ENCODE measurements at places on chromosomes 5 and 9.

DNA sequence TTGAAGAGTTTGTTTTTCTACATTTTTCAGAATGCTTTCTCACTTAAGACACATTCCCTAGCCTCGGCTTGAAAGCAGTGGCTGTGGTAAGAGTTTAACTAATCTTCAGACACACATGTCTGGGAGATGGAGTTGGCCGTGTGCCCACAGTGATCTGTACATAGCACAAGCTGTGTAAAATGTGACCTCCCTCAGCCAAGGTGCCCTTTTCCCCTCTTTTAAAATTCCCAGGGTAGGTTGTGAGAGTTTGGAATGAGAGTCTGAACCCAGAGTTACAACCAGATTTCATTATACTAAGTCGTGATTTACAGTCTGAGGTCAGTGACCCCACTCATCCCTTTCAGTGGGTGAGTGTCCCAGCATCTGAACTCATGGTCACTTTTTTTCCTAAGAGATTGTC lies 230.4 kb downstream of the DOCK8 start:
- DNase-seq, result no peak

- no peak for DNase-seq
Measured at GRCh38 chr5:26872337-26872736, 166.0 kb downstream of the CDH9 start.

- DNase-seq, result peak; percentile 90
Measured at GRCh38 chr5:15209053-15209762, 290.8 kb upstream of the FBXL7 start.

DNA sequence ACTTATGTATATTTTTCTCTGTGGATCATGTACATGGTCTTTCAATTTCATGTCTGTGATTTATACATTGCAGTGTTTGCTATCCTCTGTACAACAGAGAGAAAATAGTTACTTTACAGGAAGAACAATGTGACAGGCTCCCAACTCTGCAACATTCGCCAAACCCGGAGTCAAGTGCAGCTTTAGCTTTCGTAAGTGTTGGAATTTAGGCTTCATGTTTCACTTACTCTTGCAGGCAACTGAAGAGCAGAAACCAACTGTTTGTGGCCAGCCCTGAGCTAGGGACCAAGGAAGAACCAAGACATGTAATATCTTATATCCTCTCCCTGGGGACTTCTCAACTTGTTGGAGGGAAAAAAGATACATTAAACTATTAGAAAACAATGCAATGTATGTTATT lies 147.9 kb downstream of the C5orf15 start:
- peak; percentile 36 for DNase-seq

DNA sequence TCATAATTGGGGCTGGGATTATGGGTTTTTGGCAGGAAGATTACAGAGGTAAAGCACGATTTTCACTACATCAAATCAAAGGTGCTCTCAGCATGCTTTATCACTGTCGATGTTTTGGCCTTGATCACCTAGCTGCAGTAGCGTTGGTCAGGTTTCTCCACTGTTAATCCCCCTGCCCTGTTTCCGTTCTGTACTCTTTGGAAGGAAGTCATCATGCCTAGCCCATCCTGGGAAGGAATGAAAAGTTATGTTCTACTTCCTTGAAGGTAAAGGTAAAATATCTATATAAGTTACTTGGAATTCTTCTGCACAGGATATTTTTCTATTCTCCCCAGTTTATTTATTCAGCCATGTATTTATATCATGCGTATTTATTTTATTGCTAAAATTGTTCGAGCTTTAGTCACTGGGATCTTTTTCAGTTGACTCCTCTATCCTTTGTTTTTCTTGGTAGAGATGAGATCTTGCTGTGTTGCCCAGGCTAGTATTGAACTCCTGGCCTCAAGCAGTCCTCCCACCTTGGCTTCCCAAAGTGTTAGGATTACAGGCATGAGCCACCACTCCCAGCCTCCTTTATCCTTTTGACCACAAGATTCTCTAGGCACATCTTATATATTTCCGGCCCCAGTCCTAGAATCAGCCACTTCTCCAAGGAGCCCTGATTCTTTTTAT lies 25.3 kb downstream of the FAF2 start:
- no peak for DNase-seq

DNA sequence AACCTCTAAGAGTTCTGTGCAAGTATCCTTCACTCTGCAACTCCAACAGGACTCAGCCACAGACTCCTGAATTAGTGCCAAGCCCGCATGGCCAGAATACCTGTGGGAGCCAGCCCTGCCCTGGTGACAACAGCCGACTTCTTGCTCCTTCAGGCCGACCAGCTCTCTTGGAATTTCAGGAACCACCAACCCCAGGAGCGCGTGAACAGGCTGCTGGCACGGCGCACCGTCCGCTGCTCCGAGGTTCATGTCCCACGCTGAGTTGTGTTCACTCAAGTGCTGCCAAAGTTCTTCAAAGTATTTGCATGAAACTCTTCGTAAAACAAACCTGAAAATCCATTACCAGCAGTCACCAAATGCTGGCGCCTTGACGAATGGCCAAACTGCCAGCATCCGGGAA lies 232.8 kb downstream of the NR2F1-AS1 start:
- no peak for DNase-seq

DNA sequence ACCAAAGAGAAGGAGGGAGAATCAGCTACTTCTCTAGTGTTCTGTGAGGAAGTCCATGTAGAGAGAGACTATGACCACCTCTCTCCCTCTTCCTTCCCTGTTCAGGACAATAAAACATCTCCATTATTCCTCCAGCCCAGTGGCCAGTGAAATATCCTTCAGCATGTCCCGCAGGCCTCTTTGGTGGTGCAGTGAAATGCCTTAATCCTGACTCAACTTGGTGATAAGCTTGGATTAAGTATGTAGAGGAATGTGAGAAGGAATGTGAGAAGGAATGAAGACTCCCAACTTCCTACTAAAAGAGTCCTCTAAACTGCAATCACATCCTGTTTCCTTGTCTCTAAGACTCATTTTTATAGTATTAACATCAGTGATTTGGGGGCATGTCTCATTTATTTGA lies 167.3 kb downstream of the TRPM3 start:
- DNase-seq, result no peak

- no peak for DNase-seq
Measured at GRCh38 chr9:134629061-134629585, 12.5 kb upstream of the COL5A1 start.

DNA sequence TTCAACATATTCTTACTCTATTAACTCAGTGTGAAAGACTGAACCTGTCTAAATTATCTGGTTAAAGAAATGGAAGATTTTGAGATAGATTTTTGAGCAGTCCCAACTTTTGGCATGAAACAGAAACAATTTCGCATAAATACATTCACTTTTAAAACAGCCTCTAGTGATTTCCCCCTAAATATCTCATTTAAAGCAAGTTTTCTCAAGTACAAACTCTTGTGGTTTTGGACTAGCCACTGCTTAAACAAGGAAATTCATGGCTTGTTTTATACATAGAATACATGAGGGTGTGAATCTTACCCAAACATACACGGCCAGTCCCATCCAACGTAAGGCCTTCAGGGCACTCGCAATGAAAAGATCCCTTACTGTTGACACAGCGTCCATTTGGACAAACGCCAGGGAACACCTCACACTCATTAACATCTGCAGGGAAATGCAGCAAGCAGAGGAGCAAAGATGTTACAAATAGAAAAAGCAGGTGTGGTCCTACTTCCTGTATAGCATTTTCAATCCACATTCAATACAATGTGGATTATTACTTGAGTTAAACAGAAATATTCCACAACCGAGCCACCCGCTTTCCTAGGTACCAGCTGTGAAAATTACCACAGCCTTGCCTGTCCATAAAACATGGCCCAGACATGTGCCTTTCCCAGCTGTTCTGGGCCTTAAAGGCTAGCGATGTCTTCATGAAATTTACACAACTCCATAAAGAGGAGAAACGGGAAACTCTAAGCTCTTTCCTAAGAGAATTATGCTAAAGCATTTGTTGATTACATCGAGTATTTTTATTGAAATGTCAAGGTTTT lies 188.8 kb downstream of the FBN2 start:
- no peak for DNase-seq

GRCh38 chr5:26024774-26025173 lies 1013.6 kb downstream of the CDH9 start:
- no peak for DNase-seq

DNA sequence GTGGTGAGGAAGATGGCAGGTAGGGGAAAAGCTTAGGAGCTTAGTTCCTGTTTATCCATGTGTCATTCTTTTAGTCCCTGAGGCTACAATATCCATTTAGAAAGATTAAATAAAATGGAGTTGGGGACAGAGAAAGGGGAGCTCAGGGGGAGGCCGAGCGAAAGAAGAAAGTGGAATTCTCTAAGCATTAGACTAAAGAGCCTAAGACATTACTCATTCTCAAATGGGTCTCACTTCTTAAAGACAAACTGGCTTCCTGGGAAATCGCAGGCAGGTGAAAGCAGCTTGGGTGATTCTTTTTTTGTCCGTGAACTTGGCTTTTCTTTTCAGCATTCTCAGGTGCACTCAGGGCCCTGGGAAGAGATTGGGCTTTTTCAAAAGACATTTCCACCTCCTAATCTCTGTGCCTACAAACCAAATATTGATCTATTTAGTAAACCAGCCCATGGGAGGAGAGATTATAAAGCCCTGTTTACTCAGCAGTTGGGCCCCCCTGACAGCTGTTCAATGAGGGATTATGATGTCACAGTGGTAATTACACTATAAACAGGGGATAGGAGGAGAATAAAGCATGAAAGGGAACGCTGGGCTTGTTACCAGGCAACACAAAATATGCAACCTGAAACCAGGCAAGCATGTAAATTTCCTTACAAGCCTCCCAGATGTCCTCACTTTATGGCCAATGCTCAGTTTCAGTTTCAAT lies 584.0 kb downstream of the ACTL7B start:
- peak; percentile 98 for DNase-seq

DNA sequence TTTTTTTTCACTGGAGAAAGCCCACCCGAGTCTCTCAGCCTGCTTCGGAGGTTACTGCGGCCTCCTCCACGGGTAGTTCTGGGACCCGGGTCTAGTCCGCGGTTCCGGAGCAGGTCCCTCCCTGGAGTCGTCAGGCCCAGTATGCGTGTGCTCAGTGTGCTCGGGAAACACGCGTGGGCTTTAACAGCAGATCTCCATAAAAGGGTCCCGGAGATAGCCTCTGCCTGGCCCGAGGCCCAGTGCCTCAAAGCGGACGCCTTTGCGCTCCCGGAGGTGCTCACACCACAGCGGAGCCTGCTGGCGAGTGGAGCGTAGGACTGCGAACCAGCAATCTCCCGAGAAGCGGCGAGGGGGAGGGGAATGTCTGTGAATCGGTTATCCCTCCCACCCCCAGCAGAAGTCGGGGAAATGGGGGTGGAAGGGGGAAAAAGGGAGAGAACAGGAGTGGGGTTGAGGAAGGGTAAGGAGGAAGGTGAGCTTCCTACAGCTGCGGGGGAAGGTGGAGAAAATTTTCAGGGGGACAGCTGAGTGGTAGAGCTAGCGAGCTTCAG lies 28.7 kb downstream of the CDKN2A start:
- DNase-seq, result no peak

- DNase-seq, result no peak
Measured at GRCh38 chr5:143552680-143553079, 149.2 kb upstream of the NR3C1 start.

DNA sequence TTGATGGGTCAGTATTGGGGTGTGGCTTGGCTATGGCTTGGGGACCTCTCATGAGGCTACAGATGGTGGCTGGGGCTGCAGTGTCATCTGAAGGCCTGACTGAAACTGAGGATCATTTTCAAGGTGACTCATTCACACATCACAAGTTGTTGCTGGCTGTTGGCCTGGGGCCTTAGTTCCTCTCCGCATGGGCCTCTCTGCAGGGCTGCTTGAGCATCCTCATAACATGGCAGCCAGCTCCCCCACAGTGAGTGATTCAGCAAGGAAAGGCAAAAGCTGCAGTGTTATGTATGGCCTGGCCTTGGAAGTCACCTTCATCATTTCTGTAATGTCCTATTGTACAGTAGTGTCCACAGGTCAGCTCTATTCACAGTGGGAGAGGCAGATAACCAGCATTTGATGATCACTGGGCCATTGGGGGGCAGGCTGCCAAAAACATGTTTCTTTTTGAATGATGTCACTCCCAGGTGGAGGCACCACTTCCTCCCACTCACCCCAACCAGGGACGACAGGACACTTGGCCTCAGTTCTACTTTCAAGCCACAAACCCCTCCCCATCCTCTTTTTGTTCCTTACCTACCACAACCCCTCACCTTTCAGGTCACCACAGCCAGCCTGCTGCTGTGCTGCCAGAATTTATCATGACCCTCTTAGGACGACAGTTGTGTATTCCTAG lies 14.4 kb downstream of the FGD3 start:
- DNase-seq, result no peak

GRCh38 chr5:72955143-72955767 lies 586 bp upstream of the FCHO2 start:
- DNase-seq, result no peak

DNA sequence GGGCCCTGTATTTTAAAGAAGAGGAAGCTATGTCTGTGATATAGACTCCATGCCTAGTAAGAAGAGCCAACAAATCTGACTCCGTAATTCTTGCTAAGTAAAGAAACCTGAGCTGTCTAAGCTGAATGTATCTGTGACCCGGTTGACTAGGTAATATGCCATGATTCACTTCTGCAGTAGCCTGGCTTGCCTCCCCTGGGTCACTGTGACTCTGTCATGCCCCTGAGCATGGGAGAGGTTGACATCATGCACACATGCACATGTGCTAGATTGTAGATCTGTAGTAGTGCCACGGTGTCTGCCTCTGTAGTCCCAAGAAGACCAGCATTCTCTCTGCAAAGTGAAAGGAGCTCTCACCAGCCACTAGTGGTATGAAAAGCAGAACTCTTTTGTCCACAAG lies 9.1 kb downstream of the SLC22A5 start:
- DNase-seq, result no peak

- DNase-seq, result no peak
Measured at GRCh38 chr5:1431896-1432295, 13.3 kb downstream of the SLC6A3 start.

DNA sequence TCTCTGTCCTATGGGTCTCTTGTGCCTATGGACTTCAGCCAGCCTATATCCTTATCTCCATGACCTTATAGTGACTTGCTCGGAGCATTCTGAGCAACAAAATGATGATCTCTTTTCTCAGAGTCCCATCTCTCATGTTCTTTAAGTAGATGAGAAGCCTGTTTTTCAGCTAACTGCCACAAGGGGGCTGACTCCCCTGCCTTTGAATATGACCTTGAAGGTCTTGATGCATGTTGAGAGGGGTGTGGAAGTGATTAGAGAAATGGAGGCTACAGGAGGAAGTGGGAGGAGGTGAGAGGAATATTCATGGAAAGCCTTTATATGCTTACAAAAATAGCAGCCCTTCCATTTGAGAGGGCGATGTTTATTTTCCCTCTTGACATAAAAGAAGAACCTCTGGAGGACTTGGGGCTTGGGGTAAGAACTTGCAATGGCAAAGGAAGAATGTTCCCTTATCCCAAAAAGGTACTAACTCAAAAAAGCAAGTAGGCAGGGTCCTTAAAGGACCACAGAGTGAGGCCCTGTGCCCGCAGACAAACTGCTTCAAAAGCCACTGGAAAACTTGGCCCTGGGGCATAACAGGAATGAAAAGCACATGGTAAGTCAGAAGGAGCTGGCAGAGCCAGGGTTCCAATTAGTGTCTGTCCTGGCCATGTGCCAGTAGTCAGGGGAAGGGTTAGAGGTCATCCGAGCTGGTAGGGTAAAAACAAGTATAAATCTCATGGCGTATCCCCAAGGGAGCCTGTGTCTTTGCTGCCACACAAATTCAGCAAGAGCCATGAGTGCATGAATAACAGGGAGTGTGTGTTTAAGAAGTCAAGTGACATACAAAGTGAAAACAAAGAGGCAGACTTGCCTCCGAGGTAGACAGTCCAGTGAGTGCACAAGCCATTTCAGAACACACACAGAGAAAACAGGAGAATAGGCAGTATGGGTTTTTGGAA lies 39.1 kb downstream of the FGD3 start:
- DNase-seq, result no peak
